Activated naive CD8-positive, alpha-beta T cell treated with anti-CD3 and anti-CD28 coated beads, Interleukin-2, amount 10 ng/mL, durations not matched to agents 7 days and 5 days (primary cell): ENCODE measurements at places on chromosomes 5 and 9.

DNA sequence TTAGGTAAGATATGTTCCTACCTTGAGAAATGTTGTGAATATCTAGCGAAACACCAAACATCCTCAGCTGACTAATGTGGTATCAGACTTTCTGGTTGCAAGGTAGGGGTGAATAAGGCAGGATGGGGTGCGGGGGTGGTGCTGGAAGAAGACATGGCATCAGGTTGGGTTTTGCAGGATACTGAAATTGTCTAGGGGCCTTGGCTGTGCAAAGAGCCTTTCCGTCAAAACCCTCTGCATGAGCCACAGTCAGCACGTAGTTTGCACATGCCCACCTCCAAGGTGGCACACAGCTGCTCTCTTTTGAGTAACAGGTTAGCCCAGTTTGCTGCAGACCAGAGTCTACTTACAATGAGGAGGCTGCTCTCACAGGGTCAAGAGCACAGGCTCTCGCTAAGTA lies 42.0 kb downstream of the SFXN1 start:
- DNase-seq = no peak

DNA sequence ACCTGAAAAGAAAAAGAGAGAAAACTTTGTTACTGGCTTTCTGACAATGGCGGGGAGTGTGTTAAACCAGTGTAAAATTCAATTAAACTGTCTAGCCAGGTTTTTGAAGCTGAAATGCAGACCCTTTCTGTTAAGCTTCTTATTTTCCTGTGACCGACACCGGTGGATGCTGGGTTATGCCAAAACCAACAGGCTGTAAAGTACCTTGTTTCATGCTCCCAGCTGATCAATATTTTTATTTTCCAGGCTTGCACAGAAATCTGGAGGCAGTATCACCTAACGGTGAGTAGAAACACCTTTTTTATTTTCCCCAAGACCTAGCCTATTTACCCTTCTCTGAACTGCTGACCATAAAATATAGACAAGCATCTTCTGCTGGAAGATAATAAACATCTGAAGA lies 94.9 kb upstream of the GRHPR start:
- DNase-seq = no peak

GRCh38 chr9:30116673-30117217 lies 2267.7 kb upstream of the ACO1 start:
- no peak for DNase-seq

DNA sequence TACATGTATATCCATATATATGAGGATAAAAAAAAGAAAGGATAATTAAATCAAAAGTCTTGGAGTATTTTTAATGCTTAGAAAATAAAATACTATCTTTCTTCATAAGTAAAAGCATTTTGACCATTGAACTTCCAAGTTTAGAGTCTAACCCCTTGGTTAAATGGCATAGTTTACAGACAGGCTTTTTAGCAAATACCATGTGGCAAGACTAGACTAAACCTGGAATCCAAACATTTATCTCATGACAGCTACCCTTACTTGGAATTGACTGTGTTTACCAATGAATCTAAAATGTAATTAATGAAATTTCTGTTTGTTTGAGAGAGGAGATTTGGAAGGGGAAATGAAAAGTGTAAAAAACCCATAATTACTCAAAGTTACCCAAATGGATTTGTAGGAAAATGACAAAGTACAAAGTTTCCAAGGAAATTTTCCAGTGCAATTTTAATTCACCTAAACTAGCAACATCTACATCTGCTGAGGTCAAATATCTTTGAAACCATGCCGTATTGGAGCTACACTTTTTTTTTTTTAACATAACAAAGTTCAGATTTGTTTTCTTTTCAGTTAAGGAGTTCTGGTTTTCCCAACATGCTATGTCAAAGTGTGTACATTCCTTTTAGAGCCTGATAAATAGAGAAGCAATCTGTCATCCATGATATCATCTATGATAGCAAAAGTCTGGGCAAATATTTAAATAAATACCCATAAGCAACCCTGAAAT lies 272.1 kb upstream of the DAB2 start:
- DNase-seq = no peak

GRCh38 chr9:76716085-76716672 lies 48.1 kb upstream of the PCA3 start:
- no peak for DNase-seq

DNA sequence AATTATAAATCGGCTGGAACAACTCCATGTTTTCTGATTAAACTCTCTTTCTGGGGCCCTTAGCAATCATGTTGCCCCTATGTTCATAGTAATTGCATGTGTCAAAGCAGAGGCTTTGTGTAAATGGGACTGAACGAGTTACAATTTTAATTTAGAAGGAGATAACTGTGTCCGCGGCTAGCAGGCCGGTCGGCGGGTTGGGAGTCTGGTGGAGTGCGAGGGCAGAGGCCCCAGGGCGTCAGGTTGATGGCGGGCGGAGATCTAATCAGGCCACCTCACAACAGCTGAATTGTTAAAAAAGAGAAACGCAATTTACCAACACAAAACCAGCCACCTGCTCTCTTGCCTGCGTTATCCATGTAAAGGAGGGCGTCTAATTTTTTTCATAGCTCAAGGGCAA lies 134.9 kb upstream of the LPCAT1 start:
- DNase-seq = no peak

DNA sequence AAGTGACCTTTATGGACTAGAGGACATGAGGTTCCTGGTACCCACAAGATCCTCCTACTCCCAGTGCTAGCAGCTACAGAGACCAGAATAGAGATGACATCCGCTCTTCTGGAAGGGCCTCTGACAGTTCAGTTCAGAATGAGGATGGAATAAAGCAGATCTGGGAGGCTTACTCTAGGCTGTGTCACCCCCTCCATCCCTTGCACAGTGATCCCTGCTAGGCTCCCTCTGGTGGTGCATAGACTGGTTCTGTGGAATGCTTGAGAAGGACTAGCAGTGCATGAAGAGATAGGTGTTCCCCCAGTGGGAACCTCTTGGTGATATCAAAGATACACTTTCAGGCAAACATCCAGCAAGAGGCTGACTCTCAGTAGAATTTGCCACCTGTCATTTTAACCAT lies 83.0 kb downstream of the NPR3 start:
- no peak for DNase-seq

DNA sequence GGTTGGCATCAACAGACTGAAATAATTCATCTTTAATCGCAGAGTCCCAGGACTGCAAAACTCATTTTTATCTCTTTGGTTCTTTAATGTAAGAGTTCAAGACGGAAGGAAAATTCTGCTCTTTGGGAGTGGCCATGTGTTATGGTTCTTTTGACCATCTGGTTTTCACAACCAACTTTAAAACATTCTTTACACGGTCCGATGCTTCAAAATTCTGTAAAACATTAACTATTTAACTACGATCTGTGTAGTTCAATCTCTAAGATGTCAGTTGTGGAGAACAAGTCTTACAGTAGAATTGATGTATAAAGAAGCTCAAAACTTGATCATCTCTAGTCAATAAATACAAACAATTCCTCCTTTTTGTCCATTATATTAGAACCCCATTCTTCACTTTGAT lies 83.0 kb downstream of the CMYA5 start:
- no peak for DNase-seq

- peak; percentile 53 for DNase-seq
Observed at GRCh38 chr5:14424011-14424685, 157.4 kb upstream of the OTULINL start.

DNA sequence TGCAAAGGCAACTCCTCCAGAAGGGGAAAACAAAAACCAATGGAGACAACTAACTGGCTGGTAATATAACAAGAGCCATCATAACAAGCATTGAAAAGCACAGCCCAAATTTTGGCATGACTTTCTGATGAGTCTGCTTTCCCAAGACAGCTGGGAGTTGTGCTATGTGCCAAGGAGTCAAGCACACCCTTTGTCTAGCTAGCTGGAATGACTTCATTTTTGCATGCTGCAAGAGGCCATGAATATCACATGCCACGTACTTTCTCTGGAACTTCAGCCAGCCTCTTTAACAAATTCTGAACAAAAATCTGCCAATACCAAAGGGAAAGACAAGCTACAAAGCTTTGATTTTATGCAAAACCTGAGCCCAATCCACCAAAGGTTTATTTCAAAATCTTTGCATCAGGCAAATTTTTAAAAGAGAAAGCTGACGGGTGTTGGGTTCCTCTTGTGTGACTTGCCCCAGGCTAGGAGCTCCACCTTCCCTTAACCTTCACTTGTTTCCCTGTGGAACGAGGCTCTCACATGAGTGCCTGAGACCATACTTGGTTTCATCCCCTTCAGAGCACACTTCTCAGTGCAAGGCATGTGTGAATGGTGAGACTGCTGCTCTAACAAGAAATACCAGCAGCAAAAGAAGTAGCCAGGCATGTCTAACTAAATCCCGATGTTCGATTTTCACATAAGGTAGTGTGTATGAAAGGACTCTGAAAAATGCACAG lies 47.3 kb downstream of the S1PR3 start:
- DNase-seq = no peak

DNA sequence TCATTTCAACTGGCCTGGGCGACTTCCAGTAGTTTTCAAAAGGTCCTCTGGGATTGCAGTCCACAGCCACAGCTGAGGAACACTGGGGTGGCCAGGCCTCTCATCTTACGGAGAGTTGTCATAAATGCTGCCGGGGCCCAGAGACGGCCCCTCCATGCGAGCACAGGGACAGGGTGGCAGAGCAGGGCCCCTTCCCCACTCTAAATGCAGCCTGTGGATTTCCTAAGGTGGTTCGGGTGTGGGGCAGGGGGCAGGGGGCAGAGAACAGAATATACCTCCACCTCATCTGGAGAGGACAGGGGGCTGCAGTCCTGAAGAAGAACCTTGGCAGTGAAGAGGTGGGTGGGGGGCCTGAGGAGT lies 113.6 kb upstream of the TBC1D2 start:
- no peak for DNase-seq

GRCh38 chr9:3088219-3088618 lies 244.3 kb upstream of the PUM3 start:
- no peak for DNase-seq

DNA sequence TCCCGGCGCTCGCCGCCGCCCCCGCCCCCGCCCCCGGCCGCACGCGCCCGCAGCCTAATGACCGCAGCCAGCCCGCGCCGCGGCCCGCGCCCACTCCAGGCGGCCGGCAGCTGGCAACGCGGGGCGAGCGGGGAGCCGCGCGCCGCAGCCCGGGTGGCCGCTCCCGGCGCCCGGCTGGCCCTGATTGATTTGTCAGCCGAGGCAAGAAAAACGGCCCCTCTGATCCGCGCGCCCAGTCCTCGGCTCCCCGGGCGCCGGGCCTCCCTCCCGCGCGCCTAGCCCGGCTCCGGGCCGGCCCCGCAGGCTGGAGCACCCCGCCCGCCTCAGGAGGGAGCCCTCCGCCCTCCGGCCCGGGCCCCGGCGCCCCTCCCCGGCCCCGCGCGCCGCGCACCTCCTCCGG lies 11.9 kb upstream of the LHX2 start:
- no peak for DNase-seq

GRCh38 chr5:160640406-160640805 lies 211.6 kb downstream of the ATP10B start:
- DNase-seq = no peak

DNA sequence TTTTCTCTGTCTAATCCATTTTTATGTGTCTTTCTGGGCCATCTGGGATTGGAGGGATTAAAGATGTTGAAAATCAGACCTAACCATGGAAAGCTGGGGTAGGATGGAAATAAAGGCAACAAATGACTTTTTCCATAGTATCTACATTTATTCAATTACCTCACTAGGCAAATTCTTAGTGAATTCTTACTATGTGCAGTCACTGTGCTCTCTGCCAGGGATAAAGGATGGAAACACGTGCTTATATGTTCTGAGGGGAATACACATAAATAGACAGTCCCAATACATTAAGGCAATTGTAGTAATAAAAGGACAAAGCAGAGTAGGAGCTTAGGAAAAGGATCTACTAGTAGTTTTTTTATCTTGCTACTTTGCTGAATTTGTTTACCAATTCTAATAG lies 214.2 kb downstream of the PRR16 start:
- no peak for DNase-seq

DNA sequence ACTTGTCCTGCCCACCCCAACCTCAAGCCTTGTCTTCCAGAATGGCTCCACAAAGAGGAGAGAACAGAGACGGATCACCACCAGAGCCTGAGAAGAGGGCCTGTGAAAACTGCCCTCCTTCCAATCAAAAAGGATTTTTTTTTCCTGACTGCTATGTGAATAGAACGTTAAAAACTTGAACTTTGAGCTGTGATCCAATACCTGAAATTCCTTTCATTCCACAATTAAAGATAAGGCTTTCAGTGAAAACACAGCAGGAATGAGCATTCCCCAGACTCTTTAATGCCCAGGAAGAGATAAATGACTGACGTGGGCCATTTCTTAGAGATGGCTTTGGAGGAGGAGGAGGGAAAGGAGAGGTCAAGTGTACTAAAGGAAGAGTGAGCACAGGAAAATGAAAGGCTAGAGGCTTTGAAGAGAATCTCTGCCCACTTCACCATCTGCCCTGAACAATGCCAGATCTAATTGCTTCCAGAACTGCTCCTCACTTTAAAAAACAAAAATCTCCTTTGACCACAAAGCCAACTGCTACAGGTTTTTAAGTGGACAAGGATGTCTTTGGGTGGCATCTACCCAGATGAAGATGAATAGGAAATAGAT lies 177.9 kb upstream of the MAP3K1 start:
- no peak for DNase-seq

DNA sequence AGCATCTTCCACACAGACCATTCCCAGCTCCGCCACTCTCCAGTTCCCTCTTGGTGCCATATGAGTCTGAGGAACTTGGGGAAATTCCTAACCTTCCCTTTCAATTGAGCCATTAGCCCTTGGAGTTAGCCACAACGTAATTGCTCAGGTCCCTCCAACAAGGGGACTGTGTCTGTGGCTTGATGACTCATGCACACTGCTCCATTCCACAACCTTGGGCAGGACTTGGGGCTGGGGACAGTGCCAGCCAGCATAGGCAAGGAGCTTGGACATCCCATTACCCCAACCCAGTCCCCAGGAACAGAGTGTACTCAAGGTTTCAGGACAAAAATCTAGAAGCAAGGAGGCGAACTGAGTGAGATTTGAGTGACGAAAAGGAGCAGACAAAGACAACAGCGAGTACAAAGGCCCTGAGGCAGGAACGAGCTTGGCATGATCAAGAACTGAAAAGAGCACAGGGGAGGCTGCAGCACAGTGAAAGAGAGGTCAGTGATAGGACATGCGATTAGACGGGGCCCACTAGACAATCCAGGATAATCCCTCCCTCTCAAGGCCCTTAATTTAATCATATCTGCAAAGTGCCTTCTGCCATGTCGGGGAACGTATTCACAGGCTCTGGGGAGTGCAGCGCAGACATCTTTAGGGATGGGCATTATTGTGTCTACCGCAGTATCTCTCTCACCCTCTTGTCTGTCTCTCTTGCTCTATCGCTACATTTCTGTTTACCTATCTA lies 16.0 kb upstream of the JADE2 start:
- DNase-seq = no peak

- DNase-seq = no peak
Observed at GRCh38 chr9:109107402-109108240, 12.1 kb downstream of the TMEM245 start.

- no peak for DNase-seq
Observed at GRCh38 chr9:35932735-35933134, 23.4 kb downstream of the SPAAR start.
